GM18507 (cell line): ENCODE measurements at places on chromosomes 3 and 15.

DNA sequence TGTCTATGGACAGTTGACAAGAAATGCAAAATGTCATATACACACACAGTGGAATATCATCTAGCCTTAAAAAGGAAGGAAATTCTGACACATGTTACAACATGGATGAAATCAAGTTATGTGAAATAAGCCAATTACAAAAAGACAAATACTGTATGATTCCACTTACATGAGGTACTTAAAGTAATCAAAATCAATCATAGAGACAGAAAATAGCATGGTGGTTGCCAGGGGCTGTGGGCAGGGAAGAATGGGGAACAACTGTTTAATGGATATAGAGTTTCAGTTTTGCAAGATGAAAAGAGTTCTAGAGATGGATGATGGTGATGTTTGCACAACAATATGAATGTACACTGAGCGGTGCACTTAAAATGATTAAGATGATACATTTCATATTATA, 613.8 kb upstream of the ZNF385D start:
- DNase-seq: no peak

DNA sequence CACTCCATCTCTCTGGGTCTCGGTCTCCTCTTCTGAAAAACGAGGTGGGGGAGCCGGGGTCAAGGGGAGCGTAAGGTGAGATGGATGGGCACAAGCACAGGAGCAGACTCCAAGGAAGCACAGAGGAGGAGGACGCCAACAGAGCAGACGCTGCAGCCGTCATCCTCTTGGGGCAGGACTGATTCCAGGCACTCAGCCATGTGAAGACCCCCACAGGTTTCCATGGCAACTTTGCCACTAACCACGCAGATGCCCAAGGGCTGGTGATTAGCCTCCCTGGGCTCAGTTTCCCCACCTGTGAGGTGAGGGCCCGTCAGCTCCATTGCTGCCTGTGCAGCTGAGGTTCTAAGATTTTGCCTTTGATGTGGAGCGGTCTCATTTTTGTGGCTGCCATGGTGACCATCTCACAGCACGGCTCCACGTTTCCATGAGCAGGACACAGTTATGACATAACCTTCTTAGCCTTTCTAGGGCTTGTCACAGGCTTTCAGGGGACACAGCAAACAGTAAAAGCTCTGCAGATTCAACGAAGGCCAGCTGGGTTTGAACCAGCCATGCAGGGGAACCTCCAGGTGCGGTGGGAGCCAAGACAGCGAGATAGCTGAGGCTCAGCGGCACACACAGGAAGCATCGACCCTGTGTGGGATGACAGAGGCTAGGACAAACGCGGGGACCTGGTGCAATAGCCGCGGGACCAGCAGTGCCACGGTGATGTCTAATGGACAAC, 170.3 kb downstream of the NUP210 start:
- DNase-seq: no peak

- no peak for DNase-seq
These were observed 122.2 kb downstream of the EEFSEC start for GRCh38 chr3:128275316-128276145.

DNA sequence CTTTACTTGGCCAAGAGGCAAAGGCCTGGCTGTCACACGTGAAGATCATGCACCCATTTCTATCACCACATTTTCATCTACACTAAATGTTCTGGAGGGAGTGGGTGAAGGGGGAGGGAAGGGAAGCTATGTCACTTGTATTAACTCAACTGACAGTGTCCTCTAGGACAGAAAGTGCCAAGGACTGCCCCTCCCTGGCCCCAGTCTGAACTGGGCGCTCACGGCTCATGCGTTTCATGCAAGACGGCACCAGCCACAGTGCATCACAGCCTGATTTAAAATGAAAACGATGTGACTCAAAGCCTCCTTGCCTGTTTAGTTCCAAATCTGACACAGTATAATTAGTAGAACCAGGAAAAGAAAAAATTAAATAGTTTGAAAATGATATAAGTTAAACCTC, 20.8 kb upstream of the RAD18 start:
- DNase-seq: no peak

DNA sequence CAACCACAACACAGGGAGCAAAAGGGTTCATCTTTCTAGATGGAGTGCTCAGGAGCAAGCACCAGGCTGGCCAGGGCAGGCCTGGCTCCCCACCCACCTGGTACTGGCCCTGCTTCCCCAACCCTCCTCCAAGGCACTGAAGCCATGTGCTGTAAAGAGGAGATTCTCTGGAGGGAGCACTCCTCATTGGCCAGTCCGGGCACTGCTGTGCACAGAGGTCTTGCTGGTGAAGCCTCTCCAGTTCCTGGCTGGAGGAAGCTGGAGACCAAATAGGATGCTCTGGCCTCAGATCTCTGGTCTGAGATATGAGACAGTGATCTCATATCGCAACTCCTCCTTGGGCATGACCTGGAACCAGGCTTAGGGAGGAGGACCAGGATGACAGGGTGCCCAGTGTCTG, 7.7 kb upstream of the SEMA3F start:
- no peak for DNase-seq

GRCh38 chr15:65819563-65819960, 27.5 kb upstream of the DENND4A start:
- no peak for DNase-seq

DNA sequence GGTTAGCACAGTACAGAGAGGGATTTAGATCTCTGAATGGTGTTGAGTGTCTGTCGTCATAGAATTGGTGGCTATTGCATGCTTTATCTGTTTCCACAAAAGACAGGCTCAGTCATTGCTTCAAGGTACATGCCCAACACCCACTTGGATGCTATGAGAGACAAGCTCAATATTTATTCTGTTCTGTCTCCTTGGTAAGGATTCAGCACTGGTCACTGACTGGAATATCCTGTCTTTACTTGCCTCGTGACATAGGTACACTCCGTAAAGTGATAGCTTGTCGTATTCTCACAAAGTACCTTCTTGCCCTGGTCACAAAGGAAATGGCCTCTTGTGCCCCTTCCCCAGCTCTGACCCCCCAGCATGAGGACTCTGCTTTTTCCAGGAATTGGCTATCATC, 72.8 kb upstream of the CTNNB1 start:
- DNase-seq: no peak

- DNase-seq: no peak
These were observed 82.7 kb upstream of the VGLL3 start for GRCh38 chr3:87073496-87074145.

DNA sequence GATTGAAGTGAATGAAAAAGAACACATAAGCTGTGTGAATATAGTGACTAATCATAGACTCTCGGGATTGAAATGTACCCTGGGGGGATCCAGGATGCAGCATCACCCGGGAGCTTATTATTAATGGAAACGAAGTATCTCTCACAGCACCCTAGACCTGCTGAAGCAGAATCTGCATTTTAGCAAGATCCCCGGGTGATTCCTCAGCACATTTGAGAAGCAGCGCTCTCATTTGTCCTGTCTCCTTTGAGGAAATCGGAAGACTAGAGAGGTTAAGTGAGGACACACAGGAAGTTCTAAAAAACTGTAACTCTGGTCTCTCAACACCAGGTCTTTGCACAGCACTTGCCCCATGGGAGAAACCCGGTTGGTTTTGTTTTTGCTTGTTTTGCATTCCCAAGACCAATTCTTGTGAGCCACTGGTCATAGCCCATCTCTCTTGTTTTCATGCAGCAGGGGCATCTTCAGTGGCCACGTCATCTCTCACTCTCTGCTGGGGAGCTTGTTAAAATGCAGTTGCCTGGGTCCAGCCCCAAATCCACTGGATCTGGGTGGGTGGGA, 30.2 kb downstream of the ZNF710 start:
- DNase-seq: peak; percentile 60

GRCh38 chr3:189108735-189109134, 63.0 kb upstream of the TPRG1 start:
- no peak for DNase-seq

DNA sequence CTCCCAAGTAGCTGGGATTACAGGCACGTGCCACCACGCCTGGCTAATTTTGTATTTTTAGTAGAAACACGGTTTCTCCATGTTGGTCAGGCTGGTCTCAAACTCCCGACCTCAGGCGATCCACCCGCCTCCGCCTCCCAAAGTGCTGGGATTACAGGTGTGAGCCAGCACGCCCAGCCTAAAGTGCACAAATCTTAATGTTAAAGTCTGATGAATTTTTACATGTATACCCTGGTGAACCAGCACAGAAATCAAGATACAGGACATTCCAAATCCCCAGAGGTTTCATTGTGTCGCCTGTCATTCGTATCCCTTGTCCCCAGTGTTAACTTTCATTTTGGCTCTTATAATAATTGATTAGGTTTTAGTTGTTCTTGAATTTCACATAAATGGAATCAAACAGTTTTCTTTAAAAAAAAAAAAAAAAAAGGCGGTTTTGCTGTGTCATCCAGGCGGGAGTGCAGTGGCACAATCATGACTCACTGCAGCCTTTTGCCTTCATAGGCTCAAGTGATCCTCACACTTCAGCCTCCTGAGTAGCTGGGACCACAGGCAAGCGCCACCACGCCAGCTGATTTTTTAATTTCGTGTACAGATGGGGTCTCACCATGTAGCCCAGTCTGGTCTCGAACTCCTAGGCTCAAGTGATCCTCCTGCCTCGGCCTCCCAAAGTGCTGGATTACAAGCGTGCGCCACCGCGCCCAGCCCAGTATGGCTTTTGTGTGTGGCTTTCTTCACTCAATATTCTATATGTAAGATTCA, 1.5 kb upstream of the TM4SF19 start:
- no peak for DNase-seq

DNA sequence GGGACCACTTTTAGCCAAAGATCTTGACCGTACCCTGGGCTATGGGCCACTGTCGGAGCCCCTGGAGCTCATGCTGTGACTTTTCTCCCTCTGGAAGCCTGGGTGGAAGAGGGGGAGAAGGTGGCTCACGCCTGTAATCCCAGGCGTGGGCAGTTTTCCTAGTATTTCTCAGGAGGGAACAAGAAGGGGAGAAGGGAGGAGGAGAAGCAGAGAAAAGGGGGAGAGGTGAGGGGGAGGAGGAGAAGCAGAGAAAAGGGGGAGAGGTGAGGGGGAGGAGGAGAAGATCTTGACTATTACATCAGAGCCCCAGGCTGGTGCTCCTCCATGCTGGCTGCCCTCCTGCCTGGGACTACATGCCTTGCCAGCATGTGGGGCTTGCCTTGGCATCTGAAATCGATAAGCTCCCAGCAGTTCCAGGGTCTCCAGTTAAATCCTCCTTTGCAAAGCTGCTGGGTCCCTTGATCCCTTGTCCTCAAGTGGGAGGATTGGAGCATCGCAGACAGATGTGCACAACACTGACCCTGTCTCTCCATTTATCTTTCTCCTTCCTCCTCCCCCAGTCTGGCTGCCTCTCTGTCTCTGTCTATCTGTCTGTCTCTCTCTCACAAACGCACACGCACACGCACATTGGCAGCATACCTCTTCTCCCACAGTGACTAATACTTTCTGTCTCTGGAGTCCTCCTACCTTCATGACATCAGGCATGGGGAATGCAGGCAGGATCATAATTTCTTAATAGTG, 41.6 kb downstream of the MRAS start:
- DNase-seq: no peak

- DNase-seq: no peak
These were observed 12.0 kb downstream of the ADAMTS9 start for GRCh38 chr3:64675687-64676247.

GRCh38 chr3:112136959-112137693, 4.1 kb upstream of the GCSAM start:
- no peak for DNase-seq

DNA sequence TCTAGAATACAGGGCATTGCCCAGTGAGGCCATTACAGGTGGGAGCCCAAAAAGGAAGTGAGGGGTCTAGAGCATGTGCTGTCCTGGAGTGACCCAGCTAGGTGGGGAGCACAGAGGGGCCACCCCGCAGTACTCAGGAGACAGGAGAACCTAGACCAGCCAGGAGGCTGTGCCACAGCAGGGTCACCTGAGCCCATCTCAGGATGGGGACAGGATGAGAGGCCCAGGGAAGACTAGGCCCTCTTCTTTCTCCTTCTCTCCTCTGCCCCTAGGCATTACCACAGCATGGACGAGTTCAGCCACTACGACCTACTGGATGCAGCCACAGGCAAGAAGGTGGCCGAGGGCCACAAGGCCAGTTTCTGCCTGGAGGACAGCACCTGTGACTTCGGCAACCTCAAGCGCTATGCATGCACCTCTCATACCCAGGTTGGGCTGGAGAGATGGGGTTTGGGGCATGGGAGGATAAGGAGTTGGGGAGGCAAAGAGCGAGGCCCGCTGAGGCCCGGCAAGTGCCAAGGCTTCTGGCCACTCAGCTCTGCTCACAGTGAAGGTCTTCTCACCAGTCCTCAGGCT, 20.6 kb downstream of the LOXL1 start:
- no peak for DNase-seq

DNA sequence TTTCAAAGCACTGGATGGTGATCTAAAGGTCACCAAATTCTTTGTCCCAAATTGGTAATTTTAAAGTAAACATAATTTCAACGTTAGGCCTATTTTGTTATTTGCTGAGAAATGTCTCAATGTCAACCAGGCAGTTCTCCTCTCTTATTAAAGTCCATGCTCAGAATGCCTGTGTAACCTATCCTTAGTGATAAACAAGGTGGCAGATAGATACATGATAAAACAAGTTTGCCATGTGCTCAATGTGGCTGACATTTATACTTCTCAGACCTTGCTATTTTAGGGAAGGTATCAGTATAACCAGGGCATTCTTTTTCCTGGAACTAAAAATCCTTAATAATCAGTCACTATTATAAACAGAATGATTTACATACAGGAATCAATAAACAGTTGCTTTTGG, 8.5 kb downstream of the MBNL1 start:
- no peak for DNase-seq
